ENCODE measurements at places on chromosomes 11 and 22.

DNA sequence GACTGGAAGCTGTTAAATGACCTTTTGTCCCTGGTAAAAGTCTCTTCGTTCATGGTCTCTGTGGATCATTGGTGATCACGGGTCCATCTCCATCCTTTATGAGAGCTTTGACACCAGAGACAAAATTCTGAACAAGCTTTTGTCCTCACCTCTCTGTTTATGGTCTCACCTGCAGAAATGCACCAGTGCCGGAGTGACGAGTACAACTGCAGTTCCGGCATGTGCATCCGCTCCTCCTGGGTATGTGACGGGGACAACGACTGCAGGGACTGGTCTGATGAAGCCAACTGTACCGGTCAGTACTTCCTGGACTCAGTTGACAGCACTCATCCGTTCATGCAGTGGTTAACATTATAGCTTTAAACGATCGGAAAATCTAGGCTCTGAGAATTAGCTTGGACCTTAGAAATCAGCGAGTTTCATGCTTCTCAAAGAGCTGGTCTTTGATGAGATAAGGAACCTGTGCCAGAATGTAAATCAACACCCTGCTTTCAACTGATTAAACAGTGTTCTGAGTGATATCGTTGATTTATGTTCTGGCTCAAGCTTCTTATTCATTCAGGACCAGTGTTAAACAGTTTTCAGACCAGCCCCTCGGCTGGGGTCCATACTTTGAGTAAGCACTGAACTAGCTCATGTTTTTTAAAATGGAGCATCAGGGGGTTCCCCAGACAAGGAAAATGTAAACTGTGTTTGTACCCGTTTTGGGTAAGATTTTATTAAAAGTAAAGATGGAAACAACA, 124.5 kb upstream of the SORL1-AS1 start:
- no peak for DNase-seq

- peak; percentile 93 for DNase-seq
Observed at GRCh38 chr11:86162239-86162638, 82.3 kb upstream of the EED start.

- peak; percentile 37 for DNase-seq
Observed at GRCh38 chr11:78560826-78561484, 13.7 kb downstream of the NARS2 start.

GRCh38 chr22:17411213-17411612, 42.0 kb downstream of the CECR2 start:
- DNase-seq, result no peak

- no peak for DNase-seq
Observed at GRCh38 chr22:48138855-48139254, 1376.4 kb downstream of the TBC1D22A start.

- DNase-seq, result peak; percentile 80
Observed at GRCh38 chr22:41660416-41660815, 28.3 kb downstream of the SNU13 start.

DNA sequence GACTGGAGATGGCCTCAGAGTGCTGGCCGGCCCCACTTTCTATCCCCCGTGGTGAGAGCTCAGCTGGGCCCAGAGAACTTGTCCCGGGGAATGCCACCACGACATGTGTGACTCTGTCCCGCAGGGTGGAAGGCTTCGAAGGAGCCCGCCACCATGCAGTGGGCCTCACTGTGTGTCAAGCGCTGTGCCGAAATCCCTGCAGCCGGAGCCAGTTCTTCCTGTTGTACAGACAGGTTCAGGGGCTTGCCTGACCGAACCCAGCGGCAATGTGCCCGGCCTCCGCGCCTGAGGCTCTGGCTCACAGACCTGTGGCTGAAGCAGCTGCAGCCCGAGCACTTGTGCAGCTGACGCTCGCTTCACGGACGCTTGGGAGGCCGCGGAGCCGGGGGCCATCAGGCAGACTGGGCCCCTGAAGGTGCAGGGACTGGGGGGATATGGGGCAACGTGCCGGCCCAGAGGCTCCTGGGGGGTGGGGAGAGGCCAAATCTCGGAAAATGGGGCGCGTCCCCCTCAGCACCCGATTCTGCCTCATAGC, 650 bp downstream of the PPM1F start:
- DNase-seq, result peak; percentile 24
